ENCODE measurements at places on chromosomes 4 and X. TPM values are rescaled to one million over a fixed set of nuclear protein-coding genes. Genes with fewer than 3 reads are reported as not detected.

- no peak for DNase-seq
Measured at GRCh38 chrX:87265518-87265917, 252.1 kb upstream of the KLHL4 start.

DNA sequence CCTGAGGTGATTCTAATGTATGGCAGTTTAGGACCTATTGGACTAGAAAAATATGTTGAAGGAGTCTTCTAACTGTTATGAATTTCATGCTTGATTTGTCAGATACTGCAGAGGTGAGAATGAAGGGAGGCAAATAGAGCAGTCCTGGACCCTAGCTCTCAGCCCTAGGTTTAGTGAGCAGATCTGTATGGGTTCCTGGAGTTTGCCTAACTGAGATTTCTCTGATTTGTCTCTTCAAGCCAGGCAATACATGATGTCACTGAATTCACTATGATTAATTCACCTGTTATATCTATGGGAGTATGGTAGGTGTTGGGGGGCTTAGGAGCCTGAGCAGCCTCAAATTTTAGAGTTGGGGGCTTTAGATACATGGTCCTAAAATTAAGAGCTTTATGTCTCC, 2.6 kb downstream of the MND1 start:
- DNase-seq = no peak

Gene ARR3
- total RNA-seq = not detected

Gene SYNPO2
- 4.3 TPM for total RNA-seq

- DNase-seq = no peak
Measured at GRCh38 chr4:91058345-91058744, 931.2 kb downstream of the CCSER1 start.

DNA sequence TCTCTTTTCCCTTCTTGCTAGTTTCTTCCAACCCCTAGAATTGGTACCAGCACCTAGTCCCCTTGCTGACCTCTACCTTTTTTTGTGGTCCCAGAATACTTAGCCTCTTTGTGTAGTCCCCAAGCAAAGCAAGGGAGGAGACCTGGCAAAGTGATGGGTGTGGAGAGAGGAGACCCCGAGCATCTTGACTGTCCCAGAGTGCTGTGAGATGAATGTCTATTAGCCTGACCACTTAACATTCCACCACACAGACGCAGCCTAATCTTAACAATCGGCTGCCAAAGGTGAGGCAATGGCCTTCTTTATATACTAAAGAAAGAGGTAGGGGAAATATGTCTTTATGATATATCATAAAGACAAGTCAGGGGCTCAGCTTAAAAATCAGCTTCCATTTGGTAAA, 55.9 kb downstream of the TRIM2 start:
- peak; percentile 35 for DNase-seq

DNA sequence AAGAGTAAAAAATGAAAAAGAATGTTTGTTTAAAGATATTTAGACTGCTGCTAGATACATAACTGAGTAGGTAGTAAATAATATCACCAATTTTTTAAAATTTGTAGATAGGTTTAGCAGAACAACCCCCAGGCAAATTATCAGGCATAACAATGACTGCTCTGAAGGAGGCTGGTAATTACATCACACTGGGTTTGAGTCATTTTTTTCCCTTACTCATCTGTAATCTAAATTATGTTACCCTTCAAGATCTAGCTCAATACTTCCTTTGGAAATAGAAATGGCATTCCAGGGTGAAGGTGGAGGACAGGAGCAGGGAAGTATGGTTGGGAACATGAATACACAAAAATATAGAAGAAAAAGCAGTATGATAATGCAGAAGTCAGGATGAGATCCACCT, 431.6 kb upstream of the MAOA start:
- no peak for DNase-seq

GRCh38 chrX:31212856-31213748, 141.3 kb upstream of the FTHL17 start:
- DNase-seq = no peak

Gene LUZP4
- not detected for total RNA-seq

Gene PHKA1
- 1.6 TPM for total RNA-seq

- DNase-seq = peak; percentile 83
Measured at GRCh38 chr4:56434599-56435139, 746 bp downstream of the PPAT start.

DNA sequence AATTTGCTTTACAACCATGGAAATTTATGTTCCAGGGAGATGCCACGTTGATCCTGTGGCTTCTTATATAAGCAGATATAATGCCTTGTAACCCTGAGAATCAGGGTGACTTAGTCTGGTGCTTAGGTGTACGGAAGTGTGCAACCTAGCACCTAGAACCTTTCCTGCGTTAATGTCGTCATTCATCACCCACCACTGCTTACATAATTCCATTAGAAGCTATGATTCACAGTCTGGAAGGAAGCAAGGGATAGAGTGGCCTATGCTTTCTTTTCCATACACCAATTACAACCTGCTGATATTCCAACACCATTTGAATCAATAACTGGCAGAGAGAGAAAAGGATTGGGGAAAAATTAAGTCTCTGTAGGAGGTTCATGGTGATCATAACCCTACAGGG, 17.3 kb upstream of the CXCL8 start:
- DNase-seq = no peak

GRCh38 chr4:35189988-35190613, 1054.2 kb downstream of the ARAP2 start:
- no peak for DNase-seq

DNA sequence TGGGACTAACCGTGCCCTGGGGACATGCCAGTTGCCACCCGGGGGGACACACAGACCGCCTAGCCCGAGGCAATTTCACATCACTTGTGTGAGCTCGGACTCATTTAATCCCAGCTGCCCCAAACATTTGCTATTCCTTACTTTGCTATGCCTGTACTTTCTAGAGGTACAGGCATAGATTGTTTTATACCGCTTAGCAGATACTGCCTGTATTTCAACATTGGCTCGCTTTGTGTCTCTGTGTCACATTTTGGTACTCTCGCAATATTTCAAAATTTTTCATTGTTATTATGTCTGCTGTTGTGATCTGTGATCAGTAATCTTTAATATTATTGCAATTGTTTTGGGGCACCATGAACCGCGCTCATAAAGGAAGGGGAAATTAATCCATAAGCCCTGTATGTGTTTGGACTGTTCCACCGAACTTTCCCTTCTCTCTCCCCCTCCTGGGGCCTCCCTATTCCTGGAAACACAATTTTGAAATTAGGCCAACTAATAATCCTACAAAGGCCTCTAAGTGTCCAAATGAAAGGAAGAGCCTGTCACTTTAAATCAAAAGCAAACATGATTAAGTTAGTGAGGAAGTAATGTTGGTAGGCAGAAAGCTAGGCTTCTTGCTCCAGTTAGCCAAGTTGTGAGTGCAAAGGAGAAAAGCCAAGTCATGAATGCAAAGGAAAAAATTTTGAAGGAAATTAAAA, 568 bp upstream of the CASP6 start:
- peak; percentile 28 for DNase-seq

DNA sequence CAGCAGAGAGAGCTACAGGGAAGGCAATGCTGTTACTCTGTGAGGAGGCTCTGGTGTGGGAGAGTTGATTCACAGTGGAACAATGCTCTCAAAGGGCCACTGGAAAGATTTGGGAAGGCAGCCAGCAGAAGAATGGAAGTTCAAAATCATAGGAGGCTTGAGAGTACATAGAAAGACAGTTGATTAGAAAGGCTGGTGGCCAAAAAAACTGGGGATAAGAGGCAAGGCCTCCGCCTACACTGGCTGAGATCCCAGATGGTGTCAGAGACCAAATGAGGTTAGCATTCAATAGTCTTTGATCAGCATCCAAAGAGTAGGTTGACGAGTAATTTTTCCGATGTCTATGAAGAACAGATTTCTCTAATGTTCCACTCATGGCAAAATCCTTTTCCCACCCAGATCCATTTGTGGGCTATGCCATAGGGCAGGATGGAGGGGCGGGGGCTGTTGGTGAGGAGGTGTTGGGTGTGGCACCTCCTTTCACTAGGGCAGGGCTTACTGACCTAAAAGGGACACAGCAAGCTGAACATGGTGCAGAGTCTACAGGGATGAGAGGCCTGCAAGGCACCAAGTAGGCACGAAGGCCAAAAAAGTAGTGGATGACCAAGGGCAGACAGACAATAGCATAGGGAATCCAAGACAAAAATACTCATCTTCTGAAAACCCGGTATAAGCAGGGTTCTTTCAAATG, 15.1 kb downstream of the TEC start:
- DNase-seq = peak; percentile 22

Gene FREM3
- not detected for total RNA-seq

Gene ERAS
- total RNA-seq = not detected

DNA sequence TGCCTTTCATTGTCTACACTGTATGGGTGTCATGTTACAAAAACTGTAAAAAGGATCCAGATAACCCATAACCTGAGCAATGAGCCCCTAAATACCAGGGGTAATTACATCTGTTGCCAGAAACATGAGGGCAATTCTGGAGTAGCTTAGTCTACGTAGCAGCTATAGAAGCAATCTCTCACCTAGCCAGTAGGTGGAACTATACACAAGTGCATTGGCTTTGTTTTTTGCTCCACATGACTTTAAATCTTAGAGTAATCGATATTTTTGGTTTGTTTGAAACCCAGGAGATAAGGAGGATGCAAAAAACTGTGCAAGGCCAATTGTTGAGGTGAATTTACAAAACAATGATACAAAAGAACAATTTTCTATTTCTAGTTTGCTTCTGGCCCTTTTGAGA, 57.5 kb downstream of the GPR82 start:
- DNase-seq = peak; percentile 58

Gene GYPA
- total RNA-seq = not detected

- no peak for DNase-seq
Measured at GRCh38 chrX:134002921-134003615, 17.7 kb upstream of the GPC3 start.

All from GM23248 (cell line).